ENCODE measurements at places on chromosomes 13 and 19.

- peak; percentile 83 for DNase-seq
Measured at GRCh38 chr19:16382775-16383543, 58.3 kb downstream of the KLF2 start.

- DNase-seq = peak; percentile 85
Measured at GRCh38 chr19:34926685-34927375, at the start of gene ZNF30. Gene ZNF30 (plus strand): TSS chr19:34926903. CDS start chr19:34929948, 3,045 bp downstream.

- peak; percentile 64 for DNase-seq
Measured at GRCh38 chr19:33819880-33820781, 23.5 kb downstream of the KCTD15 start.

GRCh38 chr19:51607077-51607476 is 23.1 kb downstream of the SIGLEC5 start:
- no peak for DNase-seq

DNA sequence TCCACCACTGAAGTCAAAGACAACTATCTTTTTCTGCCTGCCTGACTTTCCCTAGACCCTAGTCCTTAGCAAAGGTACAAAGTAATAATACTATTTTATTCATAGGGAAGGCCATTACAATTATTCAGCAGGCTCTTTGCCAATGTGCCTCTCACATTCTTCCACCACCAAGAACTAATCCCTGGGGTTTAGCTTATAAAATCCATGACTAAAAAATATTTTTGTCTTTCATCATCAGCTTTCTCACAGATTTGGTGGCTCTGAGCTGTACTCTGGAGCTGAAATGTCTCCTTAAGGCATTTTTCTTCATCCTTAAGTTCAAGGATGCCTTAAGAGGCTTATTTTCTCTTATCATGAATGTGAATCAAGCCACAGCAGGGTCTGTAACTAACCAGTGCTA is 96.1 kb downstream of the OXGR1 start:
- no peak for DNase-seq

DNA sequence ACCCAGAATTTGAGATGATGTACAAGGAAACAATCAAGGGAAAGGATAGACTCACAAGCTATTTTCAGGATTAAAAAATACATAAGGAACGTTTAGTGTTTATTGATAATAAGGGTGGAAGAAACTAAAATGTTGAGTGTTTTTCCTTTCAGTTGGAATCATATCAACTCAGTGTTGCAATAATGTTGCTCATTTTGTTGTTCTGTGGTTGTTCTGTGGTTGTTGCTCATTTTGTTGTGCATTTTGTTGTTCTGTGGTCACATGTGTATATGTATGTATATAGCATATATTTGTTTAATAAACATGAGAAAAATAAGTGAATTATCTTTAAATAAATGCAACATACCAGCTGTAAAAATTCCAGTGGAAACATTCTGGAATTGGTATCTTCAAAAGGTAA is 262.4 kb upstream of the SPRY2 start:
- no peak for DNase-seq

- no peak for DNase-seq
Measured at GRCh38 chr19:51007488-51007887, 6.1 kb upstream of the KLK8 start.

DNA sequence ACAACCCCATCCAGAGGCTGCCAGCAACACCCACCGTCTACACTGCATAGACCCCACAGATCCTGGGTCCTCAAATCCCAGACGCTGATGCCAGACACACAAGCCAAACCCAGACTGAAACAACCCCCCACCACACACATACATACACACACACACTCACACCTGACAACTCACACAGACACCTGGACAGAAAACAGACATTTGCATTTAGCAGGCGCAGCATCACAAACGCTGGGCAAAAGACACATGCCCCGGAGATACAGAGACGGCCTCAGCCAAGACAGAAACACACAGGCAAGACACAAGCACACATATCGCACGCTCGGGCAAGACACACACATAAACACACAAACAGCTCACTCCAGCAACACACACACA is 1.3 kb downstream of the BBC3 start:
- no peak for DNase-seq

DNA sequence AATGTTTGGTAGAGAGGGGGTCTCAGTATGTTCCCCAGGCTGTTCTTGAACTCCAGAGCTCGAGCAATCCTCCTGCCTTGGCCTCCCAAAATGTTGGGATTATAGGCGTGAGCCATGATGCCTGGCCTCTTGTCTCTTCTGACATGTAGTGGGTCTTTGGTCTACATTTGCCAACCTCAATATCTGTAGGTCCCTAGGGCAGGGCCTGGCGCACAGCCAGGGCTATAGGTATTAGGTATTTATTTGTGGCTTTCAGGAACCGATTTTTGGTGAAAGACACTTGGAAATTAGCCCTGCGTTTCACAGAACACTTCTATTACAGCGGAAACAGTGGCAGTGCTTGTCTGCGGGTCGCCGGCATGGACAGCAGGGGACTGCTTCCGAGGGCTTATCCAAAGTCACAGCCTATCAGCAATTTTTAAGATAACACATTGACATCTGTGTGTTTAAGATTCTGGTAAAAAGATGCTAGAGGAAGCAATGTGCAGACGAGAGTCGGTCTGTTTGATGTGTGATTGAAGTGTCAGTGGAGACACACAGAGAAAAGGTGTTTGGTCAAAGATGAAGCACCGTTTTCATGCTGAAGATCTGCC is 14.5 kb downstream of the ZNF536 start:
- DNase-seq = no peak

DNA sequence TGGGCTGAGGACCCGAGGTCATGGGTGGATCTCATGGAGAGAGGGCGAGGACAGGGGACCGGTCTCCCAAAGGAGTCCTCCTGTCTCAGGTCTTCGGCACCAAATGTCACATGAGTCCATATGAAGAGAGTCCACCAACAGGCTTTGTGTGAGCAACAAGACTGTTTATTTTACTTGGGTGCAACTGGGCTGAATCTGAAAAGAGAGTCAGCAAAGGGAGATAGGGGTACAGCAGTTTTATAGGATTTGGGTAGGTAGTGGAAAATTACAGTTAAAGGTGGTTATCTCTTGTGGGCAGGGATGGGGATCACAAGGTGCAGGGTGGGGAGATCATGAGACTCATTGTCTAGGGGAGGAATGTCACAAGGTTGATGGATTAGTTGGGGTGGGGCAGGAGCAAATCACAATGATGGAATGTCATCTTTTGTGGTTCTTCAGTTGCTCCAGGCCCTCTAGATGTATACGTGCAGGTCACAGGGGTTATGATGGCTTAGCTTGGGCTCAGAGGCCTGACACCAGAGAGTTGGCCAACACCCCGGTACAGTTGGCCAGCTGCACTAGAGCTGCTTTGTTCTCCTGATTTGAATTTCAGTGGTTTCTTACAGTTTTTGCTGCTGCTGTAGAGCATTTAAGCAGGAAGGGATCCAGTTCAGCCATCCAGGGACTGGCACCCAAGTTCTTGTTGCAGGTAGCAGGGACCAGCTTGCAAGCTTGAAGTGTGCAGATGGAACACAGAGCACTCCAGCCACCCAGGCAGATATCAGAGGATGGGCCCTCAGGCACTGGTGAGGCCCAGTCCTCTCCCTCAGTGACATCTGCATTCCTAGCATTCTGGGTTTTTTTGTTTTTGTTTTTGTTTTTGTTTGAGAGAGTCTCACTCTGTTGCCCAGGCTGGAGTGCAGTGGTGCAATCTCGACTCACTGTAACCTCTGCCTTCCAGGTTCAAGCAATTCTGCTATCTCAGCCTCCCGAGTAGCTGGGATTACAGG is 26.4 kb upstream of the IGFL1 start:
- no peak for DNase-seq

DNA sequence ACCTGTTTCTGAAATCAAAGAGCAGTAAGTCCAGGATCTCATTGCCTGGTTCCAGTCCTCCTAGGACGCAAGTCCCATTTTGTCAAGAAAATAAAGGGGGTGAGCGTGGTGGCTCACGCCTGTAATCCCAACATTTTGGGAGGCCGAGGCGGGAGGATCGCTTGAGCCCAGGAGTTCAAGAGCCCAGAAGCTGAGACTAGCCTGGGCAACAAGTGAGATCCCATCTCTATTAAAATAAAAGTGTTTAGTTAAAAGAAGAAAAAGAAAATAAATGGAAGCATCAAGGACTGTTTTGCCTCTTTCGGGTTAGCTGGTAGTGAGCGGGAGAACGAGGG is 344 bp upstream of the HAUS5 start:
- no peak for DNase-seq

GRCh38 chr13:85223883-85224656 is 575.1 kb downstream of the SLITRK6 start:
- DNase-seq = no peak

Data from CD4-positive, alpha-beta T cell treated with Interleukin-21 for 1 hour (primary cell).